ENCODE measurements at places on chromosomes 12 and 14.
A peak's percentile ranks its signal among the peaks of the same experiment; 100 is the strongest.

DNA sequence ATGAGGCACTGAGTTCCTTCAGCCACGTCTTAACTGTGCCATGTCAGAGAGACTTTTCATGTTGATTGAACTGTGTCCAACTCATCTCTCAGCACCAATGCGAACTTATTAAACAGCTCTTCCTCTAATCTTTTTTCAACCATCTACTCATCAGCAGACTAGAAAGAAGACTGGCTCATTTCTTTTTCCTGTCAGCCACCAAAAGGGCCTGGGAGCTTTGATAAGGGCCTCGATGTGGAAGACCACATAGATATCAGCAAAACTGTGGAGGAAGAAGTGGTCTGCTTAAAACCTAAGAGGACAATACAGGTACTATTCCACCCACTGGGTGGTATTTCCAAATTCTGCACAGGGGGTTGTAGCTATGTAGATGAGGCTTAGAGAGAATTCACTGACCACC lies 3.6 kb upstream of the PLXNC1 start:
- no peak for DNase-seq

DNA sequence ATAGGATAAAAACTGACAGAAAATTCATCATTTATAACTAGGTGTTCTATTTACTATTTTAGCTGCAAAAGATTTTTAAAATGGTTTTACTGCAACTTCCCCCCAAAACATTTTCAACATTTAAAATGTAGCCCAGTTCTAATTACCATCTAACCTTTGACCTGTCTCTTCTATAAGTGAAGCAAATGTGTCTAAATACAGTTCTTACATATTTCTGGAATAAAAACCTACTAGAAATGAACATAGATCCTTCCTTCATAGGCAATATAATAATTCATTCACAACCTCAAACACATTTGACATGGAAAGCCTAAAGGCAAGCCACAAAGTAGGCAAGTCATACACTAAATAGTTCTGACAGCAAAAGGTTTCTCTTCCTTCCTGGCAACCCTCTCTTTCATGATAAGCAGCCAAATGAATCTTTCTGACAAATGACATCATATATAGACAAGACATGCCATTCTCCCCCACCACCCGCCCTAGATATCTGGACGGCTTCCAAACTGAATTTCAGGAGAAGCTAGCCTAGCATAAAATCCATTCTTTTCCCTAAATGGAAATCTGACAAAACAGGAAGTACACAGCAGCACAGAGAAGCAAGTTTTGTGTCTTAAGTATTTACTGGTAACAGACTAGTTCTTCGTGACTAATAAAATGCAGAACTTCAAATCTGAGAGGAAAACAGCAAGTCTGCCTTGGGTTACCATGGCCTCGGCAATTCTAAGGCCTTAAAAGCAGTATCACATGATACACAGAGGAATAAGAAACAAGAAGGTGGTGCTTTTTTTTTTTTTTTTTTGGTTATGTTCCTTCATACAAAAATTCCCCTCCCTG lies 17.2 kb upstream of the ARID4A start:
- peak; percentile 99 for DNase-seq

- DNase-seq = no peak
Observed at GRCh38 chr12:116018282-116018681, 259.2 kb downstream of the MED13L start.

DNA sequence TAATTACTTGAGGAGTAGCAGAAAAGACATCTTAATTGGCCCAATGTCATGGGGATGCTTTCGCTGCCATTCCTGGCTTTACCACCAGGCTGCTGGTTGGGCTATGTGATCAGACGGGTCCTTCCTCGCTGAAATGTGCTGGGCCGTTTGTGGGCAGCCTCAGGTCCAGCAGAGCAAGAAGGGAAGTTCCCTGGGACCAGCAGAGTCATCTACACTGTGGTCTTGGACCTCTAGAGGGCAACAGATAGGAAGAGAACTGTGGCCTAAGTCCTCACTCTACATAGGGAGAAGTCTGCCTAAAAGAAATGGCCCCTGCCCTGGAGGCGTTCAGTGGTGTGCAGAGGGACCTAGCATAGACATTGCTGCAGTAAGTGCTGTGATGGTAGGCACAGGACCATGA lies 10.9 kb downstream of the EVL start:
- DNase-seq = peak; percentile 52

GRCh38 chr14:71261206-71261605 lies 353.9 kb downstream of the PCNX1 start:
- DNase-seq = peak; percentile 77

DNA sequence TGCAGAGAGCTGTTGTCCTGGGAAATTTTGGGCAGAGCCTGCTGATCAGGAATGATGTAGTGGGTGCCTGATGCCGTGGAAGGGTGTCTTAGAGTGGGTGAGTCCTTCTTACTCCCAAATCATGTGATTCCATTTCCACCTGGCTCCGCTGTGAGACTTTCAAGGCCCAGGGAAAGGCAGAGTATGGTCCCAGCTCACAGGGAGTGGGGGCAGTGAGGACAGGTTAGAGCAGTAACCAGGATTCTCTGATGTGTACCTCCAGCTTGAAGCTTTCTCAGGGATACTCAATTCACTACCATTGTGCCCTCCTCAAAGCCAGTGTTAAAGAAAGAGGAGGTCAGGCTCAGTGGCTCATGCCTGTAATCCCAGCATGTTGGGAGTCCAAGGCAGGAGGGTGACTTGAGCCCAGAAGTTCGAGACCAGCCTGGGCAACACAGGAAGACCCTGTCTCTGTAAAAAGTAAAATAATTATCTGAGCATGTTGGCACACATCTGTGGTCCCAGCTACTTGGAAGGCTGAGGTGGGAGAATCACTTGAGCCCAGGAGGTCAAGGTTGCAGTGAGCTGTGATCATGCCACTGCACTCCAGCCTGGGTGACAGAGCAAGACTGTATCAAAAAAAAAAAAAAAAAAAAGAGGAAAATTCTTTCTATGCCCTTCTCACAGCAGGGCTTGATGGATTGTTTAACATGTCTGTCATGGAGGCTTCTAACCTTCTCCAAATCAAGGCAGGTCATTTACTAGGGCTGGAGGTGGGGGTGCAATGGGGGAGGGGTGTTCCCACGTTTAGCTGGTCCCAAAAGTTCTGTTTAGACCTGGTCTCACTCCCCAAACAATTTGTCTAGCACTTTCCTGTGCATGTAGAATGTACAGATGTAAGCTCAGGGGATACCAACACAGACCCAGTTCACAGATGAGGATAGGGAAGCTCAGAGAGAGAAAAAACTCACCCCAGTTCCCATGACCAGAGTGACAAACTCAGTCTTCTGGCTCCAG lies 12.5 kb upstream of the IQSEC3 start:
- DNase-seq = no peak

GRCh38 chr12:123762715-123763052 lies 583 bp downstream of the DNAH10 start:
- DNase-seq = no peak

- no peak for DNase-seq
Observed at GRCh38 chr12:92556637-92557421, 146.0 kb upstream of the PLEKHG7 start.

GRCh38 chr14:34059925-34060650 lies 109.2 kb upstream of the EGLN3 start:
- DNase-seq = peak; percentile 58
